Left colon (tissue), 2 donors: ENCODE measurements at places on chromosomes 1 and 21. TPM values are rescaled to one million over a fixed set of nuclear protein-coding genes. Genes with fewer than 3 reads are reported as not detected.

The APOBEC4 gene
- 0.25 TPM for total RNA-seq

GRCh38 chr1:66074147-66074546 is 281.5 kb downstream of the PDE4B start:
- no peak for DNase-seq

The OR2L2 gene
- 0.15 TPM for total RNA-seq

The FCGR3B gene
- total RNA-seq, result 0.58 TPM

The ATAD3C gene
- 0.87 TPM for total RNA-seq

DNA sequence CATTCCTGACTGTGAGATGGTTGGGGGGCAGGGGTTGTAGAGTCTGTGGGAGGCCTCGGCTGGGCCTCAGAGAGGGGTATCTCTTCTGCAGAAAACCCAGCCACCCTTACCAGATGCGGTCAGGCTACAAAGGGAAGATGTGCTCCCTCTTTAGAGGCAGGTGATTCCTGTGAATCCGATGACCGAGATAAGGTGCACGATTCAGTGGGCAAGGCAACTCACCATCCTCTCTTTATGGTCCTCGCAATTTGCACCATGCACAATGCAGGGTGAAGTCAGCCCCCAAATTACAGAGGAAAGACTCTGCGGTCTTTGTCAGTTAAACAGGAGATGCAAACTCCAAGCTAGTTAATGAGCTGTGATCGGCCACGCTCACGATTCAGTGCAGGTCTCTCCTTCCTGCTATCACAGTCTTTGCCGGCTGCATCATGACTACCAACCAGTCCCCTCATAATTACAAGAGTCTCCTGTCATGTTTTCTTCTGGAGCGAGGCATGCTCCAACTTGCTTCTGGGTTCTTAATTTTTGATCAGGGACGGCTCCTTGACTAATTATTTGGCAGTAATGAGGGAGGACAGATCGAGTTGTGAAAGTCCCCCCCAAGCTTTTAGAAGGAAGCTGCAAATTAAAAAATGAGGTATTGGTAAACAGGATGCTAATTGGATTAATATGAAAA is 12.5 kb downstream of the TP73 start:
- DNase-seq, result no peak

- DNase-seq, result no peak
Observed at GRCh38 chr1:193568512-193568911, 382.1 kb upstream of the B3GALT2 start.

The CYP4Z1 gene
- 0.14 TPM for total RNA-seq

The MLLT11 gene
- total RNA-seq, result 0.21 TPM

- no peak for DNase-seq
Observed at GRCh38 chr1:119648620-119649004, 546 bp upstream of the ZNF697 start.

- DNase-seq, result peak; percentile 87
Observed at GRCh38 chr1:182143154-182143657, 81.7 kb upstream of the ZNF648 start.

GRCh38 chr1:218967254-218967653 is 206.4 kb upstream of the LYPLAL1 start:
- no peak for DNase-seq

GRCh38 chr1:230187290-230187689 is 120.3 kb downstream of the GALNT2 start:
- no peak for DNase-seq

The FAAH gene
- 84.5 TPM for total RNA-seq

DNA sequence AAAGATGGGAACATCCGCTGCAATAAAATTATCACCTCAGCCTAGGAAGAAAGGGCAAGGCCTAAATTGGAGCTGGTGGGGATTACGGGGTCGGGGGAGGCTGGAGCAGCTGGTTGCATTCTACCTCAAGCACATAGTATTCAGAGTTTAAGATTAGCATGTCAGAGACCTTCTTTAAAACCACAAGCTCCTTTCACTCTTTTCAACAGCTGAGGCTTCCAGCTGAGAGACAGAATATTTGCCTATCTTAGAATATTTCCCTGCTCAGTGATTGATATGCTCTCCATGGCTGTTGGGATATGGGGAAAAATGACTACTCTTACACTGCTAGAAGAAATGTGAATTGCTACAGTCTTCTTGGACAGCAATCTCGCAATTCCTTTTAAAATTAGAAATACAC is 248.6 kb downstream of the TBX15 start:
- DNase-seq, result no peak

The PSMB2 gene
- total RNA-seq, result 40.2 TPM

DNA sequence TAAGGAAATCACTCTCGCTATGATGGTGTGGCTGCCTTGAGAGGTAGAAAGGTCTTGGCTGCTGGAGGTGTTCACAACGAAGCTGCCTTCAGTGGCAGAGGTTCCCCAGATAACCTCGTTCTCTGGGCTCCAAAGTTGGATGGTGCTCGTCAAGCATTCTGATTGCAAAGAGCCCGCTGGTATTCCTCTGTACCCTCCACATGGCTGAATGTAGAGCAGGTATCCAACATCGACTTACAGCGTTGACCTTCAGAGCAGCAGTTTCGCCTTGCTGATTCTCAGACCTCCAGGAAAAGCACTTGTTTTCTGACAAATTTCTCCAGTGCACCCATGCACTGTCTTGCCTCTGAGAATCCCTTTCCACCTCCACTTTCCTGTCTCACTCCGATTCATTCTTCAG is 4.3 kb upstream of the IL22RA1 start:
- no peak for DNase-seq

GRCh38 chr1:84570436-84571149 is 3.6 kb downstream of the CTBS start:
- no peak for DNase-seq

The AGO1 gene
- total RNA-seq, result 25.1 TPM

- peak; percentile 70 for DNase-seq
Observed at GRCh38 chr1:85580872-85581801, 576 bp downstream of the CCN1 start.

DNA sequence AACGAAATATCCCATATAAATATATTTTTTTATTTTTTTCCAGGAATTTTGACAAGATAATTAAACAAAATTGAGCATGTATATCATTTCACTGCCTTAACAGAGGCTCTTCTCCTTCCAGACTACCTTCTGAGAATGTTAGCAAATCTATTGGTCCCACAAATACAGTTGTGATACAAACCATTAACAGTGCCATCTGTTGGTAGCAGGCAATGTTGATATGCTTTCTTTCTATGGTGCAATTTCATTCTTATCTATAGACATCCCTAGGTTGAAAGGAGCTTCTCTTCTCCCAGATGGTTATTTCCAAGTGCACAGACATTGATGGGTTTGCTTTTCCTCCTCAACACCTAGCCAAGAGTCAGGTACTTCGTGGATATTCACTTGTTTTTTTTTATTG is 303.6 kb downstream of the USH2A start:
- DNase-seq, result no peak

The RGSL1 gene
- total RNA-seq, result not detected

The LAMC2 gene
- 30.7 TPM for total RNA-seq

- DNase-seq, result no peak
Observed at GRCh38 chr21:39479164-39479813, 27.5 kb downstream of the SH3BGR start.

DNA sequence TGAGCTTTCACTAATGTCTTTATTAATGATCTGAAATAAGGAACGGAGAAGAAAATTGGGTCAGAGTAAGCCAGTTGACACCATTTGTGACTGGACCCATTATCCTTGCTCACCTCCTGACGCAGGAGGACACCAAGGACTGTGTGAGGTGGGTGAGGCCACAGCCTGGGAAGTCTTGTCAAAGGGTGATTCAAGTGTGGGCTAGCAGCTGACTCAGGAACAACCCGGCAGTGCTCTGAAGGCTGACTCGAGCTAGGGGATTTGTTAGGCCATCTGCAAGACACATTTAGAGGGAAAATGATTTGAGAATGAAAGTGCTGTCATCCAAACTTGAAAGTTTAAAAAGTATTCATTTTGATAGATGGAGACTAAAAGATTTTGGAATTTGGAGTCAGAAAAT is 21.2 kb downstream of the PRRX1 start:
- no peak for DNase-seq

The LYPD8 gene
- 366 TPM for total RNA-seq

GRCh38 chr1:39098546-39099250 is 72.5 kb downstream of the NDUFS5 start:
- DNase-seq, result peak; percentile 43

The ADAMTS4 gene
- 1.0 TPM for total RNA-seq

DNA sequence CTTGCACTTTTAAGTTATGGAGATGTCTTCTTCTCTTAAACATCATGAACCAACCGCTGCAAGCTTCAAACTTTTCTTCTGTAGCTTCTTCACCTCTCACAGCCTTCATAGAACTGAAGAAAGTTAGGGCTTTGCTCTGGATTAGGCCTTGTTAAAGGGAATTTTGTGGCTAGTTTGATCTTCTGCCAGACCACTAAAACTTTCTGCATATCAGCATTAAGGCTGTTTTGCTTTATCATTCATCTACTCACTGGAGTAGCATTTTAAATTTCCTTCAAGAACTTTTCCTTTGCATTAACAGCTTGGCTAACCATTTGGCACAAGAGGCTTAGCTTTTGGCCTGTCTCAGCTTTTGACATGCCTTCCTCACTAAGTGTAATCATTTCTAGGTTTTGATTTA is 43.0 kb upstream of the RGL1 start:
- DNase-seq, result no peak

The PWP2 gene
- total RNA-seq, result 7.2 TPM

The NR5A2 gene
- 51.1 TPM for total RNA-seq

- DNase-seq, result no peak
Observed at GRCh38 chr1:19734472-19734999, 65.2 kb downstream of the TMCO4 start.

- DNase-seq, result no peak
Observed at GRCh38 chr1:85275701-85276214, 674 bp downstream of the BCL10 start.

GRCh38 chr1:232589111-232589811 is 40.7 kb downstream of the SIPA1L2 start:
- no peak for DNase-seq

The SLC22A15 gene
- 4.8 TPM for total RNA-seq

The RNF186 gene
- total RNA-seq, result 50.3 TPM

DNA sequence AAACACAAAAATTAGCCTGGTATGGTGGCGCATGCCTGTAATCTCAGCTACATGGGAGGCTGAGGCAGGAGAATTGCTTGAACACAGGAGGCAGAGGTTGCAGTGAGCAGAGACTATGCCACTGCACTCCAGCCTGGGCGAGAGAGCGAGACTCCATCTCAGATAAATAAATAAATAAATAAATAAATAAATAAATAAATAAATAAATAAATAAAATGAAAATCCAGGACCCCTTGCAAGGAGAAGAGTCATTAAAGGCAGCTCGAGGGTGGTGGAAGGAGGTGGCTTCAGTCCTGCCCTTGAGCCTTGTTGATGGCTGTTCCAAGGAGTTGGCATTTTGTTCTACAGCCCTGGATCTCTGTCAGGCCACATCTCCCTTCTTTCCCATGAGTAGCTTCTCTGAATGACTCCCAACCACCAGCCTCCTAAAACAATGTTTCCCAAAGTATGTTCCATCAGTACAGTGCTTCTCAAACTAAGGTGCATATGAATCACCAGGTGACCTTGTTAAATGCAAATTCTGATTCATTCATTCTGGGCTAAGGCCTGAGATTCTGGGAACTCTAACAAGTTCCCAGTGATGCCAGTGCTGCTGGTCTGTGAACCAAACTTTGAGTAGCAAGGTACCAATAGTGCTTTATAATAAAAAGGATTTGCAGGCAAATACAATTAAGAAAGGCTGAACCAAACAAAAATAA is 99.0 kb downstream of the KCNN3 start:
- no peak for DNase-seq

The DNASE2B gene
- total RNA-seq, result 1.3 TPM

GRCh38 chr1:59116920-59117542 is 179.9 kb upstream of the FGGY start:
- no peak for DNase-seq

The PKN2 gene
- 64.8 TPM for total RNA-seq

- no peak for DNase-seq
Observed at GRCh38 chr1:108505763-108506070, 54.2 kb upstream of the EEIG2 start.

The CD247 gene
- total RNA-seq, result 5.2 TPM

- DNase-seq, result peak; percentile 72
Observed at GRCh38 chr1:151458802-151459330, 428 bp downstream of the POGZ start.

The FLG2 gene
- not detected for total RNA-seq

DNA sequence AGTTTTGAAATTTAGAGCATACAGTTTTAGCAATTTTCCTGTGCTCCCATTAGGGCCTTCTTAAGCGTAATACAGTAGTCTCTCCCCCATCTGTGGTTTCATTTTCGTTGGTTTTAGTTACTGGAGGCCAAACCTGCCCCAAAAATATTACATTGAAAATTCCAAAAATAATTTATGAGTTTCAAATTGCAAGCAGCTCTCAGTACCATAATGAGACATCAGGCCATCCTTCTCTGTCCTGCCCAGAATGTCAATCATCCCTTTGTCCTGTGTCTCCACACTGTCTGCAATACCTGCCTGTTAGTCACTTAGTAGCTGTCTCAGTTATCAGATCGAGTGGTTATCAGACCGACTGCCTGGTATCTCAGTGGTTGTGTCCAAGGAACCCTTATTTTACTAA is 45.4 kb downstream of the ADSS2 start:
- DNase-seq, result no peak

The PPIAL4G gene
- total RNA-seq, result not detected

DNA sequence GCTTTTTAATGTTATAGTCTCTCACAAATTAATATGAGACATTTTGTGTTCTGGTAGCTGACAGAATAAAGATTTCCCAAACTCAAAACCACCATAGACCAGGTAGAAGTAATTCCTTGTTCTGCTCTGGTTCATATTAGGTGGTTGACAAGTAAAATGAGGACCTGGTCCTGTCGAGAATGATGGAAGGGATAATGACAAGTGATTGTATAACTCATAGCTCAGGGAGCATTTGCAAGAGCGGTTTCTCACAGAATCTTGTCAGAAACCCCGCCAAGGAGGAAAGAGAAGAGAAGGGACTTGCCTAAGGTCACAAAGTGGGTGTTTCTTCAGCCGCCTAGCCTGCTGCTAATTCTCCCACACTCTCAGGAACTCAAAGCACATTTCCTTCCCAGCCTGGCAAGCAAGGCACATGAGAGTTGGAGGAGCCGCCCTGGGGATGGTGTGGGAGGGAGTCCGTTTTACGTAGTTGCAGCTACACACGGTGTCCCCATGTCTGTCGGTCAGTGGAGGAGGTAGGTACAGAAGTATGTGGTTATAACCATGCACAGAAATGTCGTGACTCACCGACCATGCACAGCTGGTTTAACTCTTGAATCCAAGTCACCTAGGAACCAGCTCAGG is 46.5 kb downstream of the SAMD13 start:
- DNase-seq, result no peak

- no peak for DNase-seq
Observed at GRCh38 chr1:76237211-76237610, 162.7 kb downstream of the ST6GALNAC3 start.

The FABP3 gene
- 1.9 TPM for total RNA-seq
